ENCODE measurements at places on chromosomes 1 and 21.

- peaks cover 19% of the 10 kb centered on the region for H3K4me1 ChIP-seq
- no peak overlapping the region for H3K27ac ChIP-seq
- H3K27me3 ChIP-seq: no peaks in the 10 kb centered on the region
Observed at GRCh38 chr1:161260376-161261260, 2.1 kb downstream of the PCP4L1 start.

DNA sequence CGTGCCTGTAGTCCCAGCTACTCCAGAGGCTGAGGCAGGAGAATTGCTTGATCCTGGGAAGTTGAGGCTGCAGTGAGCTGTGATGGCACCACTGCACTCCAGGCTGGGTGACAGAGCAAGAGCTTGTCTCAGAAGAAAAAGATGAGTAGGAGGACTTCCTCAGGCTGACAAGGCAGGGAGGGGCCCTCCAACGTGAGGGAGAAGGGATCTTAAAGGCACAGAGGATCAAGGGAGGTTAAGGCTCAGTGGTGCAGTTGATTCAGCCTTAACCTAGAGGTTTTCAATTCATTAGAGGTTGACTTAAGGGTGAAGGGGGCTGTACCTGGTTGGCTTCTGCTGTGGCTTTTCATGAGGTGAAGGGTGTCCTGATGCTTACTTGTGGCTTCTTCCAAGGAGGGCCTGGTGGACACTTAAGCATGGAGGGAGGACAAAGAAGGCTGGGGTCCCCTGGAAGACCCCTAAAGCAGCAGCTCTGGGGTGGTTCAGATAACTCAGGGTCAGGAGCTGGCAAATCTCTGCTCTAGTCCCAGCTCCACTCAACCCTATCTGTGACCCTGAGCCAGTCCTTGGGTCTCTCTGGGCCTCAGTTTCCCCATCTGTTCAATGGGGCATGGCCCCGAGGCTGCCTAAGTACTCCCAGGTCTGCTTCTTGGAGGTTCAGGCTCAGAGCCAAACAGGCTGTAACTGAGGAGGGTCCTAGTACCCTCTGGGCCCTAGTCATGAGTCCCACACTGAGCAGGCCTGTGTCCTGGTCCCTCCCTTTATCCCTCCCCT is 6.3 kb downstream of the EXTL1 start:
- H3K4me1 ChIP-seq: no peaks in the 10 kb centered on the region
- no peak for DNase-seq
- H3K36me3 ChIP-seq: no peaks in the 10 kb centered on the region
- no peak overlapping the region for H3K4me3 ChIP-seq
- H3K27ac ChIP-seq: no peak overlapping the region

DNA sequence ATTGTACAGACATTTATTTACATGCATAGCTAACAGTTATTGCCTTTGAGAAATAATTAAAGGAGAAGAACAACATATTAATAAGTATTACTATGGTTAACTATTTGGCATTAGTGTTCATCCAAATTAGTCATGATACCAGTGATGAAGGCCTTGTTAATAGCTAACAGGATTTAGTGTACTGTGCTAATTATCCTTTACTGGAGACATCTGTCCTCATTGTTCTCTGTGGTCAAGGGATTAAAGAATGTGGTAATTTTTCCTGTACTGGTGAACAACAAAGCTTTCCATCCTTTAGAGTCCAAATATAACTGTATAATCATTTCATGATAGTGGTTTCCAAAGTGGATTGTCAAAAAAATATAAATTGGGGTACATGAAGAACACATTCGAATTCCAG is 103.9 kb downstream of the ADGRL4 start:
- H3K4me3 ChIP-seq: no peak overlapping the region
- no peaks in the 10 kb centered on the region for H3K27me3 ChIP-seq
- H3K36me3 ChIP-seq: no peaks in the 10 kb centered on the region
- H3K27ac ChIP-seq: no peak overlapping the region
- no peak for DNase-seq
- no peaks in the 10 kb centered on the region for H3K4me1 ChIP-seq

GRCh38 chr1:66207484-66207883 is 326.5 kb upstream of the SGIP1 start:
- no peaks in the 10 kb centered on the region for H3K36me3 ChIP-seq
- no peak for DNase-seq
- no peak overlapping the region for H3K4me3 ChIP-seq
- no peaks in the 10 kb centered on the region for H3K27me3 ChIP-seq
- no peaks in the 10 kb centered on the region for H3K4me1 ChIP-seq

GRCh38 chr21:29320031-29320430 is 21.3 kb downstream of the BACH1 start:
- H3K4me3 ChIP-seq: no peak overlapping the region
- H3K4me1 ChIP-seq: peaks cover 29% of the 10 kb centered on the region
- H3K36me3 ChIP-seq: no peaks in the 10 kb centered on the region

DNA sequence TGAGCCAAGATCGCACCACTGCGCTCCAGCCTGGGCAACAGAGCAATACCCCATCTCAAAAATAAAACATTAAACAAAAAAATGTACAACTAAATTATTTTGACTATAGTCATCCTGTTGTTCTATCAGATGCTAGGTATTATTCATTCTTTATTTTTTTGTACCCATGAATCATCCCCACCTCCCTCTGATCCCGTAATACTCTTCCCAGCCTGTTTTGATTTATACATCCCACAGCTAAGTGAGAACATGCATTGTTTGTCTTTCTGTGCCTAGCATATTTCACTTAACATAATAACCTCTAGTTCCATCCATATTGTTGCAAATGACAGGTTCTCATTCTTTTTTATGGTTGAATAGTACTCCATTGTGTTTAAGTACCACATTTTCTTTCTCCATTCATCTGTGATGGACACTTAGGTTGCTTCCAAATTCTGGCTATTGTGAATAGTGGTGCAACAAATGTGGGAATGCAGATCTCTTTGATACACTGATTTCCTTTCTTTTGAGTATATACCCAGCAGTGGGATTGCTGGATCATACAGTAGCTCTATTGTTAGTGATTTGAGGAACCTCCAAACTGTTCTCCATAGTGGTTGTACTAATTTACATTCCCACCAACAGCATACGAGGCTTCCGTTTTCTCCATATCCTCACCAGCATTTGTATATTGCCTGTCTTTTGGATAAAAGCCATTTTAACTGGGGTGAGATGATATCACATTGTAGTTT is 84.4 kb downstream of the MACF1 start:
- no peak for DNase-seq
- H3K4me1 ChIP-seq: no peaks in the 10 kb centered on the region
- H3K27me3 ChIP-seq: no peaks in the 10 kb centered on the region
- H3K4me3 ChIP-seq: no peak overlapping the region

Data from upper lobe of left lung (tissue), 6 donors.